ENCODE measurements at places on chromosomes 5 and 9.

DNA sequence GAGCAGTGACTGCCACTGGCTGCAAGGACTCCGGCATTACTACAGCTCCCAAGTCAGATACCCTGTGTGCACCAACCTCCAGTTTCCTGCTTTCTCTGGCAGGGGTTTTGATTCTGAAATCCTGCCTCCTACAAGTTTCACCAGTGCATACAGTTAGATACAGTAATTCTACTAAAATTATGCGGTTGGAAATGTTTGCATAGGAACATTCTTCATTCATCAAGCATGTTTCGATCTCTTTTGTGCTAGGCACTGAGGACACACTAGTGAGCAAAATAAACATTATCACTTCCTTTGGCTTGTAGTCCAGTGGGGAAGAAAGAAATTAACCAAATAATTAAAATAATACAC lies 152.2 kb downstream of the TMEM167A start:
- DNase-seq: no peak

GRCh38 chr5:54774281-54775170 lies 210.9 kb downstream of the ESM1 start:
- no peak for DNase-seq

DNA sequence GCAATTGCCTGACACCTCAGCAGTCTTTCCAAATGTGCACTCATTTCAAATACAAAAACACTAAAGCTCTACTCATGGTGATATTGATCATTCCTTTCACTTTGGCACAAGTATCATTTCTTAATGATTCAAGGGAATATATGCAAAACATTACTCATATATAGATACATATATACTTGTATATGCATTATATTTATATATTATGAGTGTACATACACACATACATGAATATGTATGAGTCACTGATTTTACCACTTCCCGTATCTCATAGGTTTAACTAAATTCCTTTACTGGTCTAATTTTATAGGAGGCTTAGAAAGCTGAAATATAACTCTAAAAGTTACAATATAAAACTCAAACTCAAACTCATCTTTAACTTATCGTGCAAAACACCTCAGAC lies 156.5 kb downstream of the CDH9 start:
- no peak for DNase-seq

DNA sequence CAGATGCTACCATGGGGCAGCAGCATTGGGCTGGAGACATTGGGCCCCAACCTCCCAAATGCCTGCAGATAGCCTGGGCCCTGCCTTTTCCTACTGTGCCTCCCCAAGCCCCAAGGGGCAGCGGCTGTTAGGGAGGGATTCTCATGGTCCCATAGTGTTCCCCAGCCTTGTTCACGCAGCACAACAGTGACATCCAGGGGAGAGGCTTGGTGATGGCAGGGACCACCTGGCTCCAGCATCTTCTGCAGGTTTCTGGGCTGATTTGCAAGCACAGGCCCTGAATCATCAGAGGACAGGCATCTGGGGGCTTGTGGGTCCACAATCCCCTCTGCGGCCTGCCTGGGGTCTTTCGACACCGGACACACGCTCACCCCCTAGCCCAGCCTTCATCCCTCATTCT lies 354.6 kb downstream of the SLIT3 start:
- DNase-seq: no peak

GRCh38 chr9:89444274-89444673 lies 53.6 kb downstream of the SEMA4D start:
- DNase-seq: no peak

- no peak for DNase-seq
Measured at GRCh38 chr9:137026828-137027227, 1.2 kb downstream of the ABCA2 start.

GRCh38 chr5:88727705-88728313 lies 155.2 kb downstream of the MEF2C start:
- DNase-seq: no peak
